AG08395 (cell line): ENCODE measurements at places on chromosomes 4 and X.

DNA sequence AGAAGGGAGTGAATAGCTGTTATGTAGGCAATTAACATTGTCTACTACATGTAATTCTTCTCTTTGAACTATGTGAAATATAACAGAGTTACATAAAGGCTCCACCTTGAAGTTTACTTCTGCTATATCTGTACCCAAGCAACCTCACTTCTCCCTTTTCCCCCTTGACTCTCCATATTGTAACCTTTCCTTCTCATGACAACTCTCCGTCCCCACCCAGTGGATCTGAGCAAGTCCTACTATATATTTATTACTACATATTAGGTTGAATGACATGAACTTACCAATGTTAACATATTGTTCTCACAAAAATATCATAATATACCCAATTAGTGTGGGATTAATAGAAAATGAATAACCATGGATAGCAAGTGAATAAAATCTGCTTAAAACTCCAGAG, 93.2 kb upstream of the ATP8A1 start:
- DNase-seq, result no peak

DNA sequence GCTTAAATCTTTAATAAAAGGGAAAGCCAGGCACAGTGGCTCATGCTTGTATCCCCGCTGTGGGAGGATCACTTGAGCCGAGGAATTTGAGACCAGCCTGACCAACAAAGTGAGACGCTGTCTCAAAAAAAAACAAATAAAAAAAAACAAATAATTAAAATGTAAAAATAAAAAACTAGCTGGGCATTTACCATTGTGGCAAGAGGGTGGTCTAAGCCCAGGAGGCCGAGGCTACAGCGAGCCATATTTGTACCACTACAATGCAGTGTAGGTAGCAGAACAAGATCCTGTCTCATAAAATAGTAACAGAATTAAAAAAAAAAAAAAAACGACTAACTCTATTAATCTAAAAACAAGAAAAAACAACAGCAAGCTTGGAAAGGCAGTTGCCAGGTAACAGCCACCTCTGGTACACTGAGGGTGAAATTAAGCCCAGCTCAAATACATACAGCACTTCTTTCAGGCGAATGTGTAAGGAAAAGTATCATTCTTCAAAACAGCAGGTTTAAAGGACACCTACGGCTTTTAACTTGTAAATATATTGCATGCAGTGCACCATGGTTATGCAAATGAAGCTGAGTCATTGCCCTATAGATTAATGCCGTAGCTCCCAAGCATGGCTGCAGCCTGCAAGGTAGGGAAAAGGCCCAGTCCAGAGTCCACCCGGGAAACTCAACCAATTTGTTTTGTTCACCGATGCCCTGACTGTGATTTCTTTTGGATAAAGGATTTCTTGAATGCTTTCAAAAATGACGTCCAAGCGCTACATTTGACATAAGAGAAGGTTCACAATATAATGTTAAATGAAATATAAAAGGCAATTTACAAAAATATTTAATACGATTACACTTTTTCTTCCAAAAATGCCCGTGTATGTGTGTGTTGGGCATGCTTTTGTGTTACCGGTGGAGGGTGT, 14.5 kb upstream of the TXLNG start:
- no peak for DNase-seq

GRCh38 chr4:169071747-169072146, 61.7 kb upstream of the CBR4 start:
- no peak for DNase-seq

DNA sequence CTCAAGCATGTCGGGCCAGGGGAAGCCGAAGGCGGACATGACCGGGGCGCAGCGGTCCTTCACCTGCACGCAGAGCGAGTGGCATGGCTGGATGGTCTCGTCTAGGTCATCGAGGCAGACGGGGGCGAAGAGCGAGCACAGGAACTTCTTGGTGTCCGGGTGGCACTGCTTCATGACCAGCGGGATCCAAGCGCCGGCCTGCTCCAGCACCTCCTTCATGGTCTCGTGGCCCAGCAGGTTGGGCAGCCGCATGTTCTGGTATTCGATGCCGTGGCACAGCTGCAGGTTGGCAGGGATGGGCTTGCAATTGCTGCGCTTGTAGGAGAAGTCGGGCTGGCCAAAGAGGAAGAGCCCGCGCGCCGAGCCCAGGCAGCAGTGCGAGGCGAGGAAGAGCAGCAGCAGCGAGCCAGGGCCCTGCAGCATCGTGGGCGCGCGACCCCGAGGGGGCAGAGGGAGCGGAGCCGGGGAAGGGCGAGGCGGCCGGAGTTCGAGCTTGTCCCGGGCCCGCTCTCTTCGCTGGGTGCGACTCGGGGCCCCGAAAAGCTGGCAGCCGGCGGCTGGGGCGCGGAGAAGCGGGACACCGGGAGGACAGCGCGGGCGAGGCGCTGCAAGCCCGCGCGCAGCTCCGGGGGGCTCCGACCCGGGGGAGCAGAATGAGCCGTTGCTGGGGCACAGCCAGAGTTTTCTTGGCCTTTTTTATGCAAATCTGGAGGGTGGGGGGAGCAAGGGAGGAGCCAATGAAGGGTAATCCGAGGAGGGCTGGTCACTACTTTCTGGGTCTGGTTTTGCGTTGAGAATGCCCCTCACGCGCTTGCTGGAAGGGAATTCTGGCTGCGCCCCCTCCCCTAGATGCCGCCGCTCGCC, at the start of gene SFRP2:
TSS of gene SFRP2 (minus strand) at position 671 of the 864 bp plus-strand sequence. CDS start at position 423, 248 bp downstream.
- no peak for DNase-seq

GRCh38 chrX:54230435-54231148, 47.5 kb upstream of the FAM120C start:
- DNase-seq, result no peak

GRCh38 chr4:185771711-185772390, 40.1 kb downstream of the SORBS2 start:
- peak; percentile 37 for DNase-seq

DNA sequence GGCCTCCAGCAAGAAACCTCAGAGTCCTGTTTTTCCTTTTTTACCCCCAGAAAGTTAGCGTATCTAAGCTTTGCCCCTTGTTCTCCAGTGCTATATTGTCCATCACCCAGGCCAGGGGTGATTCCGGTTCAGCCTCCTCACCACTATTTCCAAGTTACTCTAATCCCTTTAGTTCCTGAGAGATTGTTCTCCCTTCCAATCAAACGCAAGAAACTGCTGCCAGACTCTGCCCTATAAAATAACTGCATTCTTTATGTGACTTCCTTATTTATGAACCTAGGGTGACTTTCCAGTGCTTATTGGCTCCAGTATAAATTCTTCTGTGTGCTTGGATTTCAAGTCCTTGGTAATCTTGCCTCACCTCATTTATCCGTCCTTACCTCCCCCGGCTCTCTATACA, 65.7 kb downstream of the CLCN5 start:
- DNase-seq, result no peak

- no peak for DNase-seq
Measured at GRCh38 chrX:35499071-35499862, 298.9 kb upstream of the MAGEB16 start.

- no peak for DNase-seq
Measured at GRCh38 chr4:183288955-183289354, 31.1 kb downstream of the CLDN22 start.

- DNase-seq, result no peak
Measured at GRCh38 chr4:119785963-119786362, 157.4 kb upstream of the PDE5A start.

GRCh38 chr4:25870081-25870480, 7.3 kb upstream of the SEL1L3 start:
- no peak for DNase-seq

- DNase-seq, result no peak
Measured at GRCh38 chr4:159685340-159686092, 582.6 kb downstream of the RAPGEF2 start.

DNA sequence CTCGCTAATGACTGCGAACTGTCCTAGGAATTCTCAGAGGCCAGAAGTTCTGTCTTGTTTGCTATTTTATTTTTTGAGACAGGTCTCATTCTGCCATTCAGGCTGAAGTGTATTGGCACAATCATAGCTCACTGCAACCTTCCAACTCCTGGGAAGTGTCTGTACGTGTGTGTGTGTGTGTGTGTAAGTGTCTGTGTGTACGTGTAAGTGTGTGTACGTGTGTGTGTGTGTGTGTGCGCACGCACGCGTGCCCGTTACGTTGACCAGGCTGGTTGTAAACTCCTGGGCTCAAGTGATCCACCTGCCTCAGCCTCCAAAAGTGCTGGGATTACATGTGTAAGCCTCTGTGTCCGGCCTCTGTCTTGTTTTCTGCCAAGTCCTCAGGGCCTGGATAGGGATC, 10.4 kb upstream of the CDK16 start:
- no peak for DNase-seq

DNA sequence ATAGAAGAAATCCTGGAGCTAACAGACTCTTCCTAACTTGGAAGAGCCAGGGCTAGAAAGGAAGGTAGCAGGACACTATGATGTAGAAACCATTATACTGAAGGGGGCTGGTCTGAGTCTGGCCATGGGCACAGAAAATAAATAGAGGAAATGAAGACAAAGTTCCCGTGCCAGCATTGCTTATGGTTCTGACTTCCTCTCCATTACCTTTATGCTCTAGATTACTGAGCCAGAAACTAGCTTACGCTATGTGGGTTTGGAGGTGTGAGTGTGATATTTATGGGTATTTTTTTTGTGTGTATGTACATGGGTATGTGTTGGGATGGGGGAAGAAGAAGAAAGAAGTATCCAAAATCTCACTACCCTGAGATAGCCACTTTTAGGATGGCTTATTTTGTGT, 148.3 kb downstream of the GLUD2 start:
- DNase-seq, result no peak

GRCh38 chr4:37068580-37068979, 176.0 kb upstream of the NWD2 start:
- no peak for DNase-seq

GRCh38 chr4:6264225-6264540, 5.5 kb upstream of the WFS1 start:
- DNase-seq, result peak; percentile 40

DNA sequence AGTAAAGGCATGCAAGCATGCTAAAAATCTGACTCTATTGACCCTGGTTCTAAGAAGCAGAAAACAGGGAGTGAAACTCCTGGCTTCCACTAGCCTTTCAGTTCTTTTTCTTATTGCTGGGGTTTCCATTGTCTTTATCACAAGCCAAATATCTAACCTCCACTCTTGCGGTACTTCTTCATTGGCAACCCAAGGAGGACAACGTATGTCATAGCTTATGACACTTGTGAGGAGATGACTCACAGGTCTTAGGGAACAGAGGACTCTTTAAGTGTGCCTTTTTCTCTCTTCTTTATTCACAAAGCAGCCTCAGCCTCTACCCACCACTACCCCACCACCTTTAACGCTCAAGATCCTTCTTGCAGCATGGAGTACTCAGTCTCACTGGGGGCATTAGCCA, 124.2 kb downstream of the GUCY2F start:
- no peak for DNase-seq

DNA sequence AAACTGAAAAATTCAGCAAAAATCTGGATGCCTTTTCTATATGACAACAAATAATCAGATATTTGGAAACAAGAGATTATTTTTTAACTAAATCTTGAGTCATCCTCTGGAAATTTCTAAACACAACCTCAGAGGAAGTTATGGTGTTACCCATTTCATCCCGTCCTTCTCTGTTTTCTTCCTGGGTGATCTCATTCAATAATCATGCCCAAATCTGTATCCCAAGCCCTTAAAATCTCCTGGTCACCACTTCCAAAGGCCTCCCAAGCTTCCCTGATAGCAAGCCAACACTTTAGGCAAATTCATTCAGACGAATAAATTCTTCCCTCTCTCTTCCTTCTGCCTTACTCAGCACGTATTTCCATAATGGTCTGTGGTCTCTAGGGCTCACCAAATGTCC, 9.7 kb upstream of the SORCS2 start:
- no peak for DNase-seq

GRCh38 chr4:7971881-7972500, 32.3 kb upstream of the AFAP1 start:
- no peak for DNase-seq

GRCh38 chrX:153302796-153303195, 18.8 kb downstream of the PNMA6F start:
- DNase-seq, result no peak

DNA sequence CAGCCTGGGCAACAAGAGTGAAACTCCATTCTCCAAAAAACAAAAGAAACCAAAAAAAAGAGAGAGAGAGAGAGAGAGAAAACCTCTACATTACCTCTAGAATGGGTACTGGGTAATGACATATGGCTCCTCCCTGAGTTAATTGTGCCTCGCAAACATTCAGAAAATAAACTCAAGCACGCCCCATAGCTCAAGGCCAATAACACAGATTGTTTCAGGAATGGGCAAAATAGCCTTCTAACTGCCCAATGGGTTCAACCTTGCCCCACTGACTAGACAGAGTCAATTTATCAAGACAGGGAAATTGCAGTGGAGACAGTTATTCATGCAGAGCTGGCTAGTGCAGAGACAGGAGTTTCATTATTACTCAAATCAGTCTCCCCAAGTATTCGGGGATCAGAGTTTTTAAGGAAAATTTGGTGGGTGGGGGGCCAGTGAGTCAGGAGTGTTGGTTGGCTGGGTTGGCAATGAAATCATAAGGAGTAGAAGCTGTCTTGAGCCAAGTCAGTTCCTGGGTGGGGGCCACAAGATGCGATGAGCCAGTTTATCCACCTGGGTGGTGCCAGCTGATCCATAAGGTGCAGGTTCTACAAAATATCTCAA, 25.1 kb downstream of the NIPAL1 start:
- DNase-seq, result no peak

DNA sequence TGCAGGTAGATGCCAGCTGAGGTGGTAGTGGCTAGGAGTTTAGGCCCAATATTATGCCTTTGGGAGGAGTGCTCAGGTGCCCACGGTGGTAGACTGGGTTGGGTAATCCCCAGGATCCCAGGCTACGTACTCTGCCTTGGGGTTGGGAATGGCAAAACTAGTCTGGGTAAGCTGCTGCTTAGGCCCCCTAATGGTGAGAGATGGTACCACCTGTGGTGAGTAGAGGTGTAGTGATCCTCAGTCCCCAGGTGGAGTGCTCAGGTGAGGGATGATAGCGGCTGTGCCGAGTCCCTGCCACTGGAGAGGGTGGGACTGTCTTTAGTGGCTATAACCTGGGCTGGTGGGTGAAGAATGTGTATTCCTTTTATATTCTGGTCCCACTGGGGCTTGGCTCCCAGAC, 75.2 kb downstream of the IL1RAPL2 start:
- DNase-seq, result no peak

GRCh38 chr4:123503698-123504363, 107.2 kb downstream of the SPRY1 start:
- no peak for DNase-seq

DNA sequence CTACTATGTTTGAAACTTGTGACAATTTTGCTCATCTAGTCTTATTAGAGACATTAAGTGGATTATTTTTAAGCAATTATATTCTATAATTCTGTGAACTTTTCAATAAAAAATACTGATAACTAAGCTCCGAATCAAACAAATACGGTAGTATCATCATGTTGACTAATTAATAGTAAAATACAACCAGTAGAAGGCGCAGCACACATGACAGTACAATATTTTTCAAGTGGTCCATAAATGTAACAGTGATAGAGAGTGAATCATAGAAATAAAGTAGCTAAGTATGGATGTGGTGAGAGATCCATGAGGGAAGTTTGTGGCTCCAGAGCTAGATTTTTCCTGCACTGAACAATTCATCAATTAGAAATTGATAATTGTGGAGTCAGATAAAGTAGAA, 666.2 kb downstream of the KCTD8 start:
- no peak for DNase-seq

- DNase-seq, result no peak
Measured at GRCh38 chr4:13902146-13902545, 274.6 kb upstream of the BOD1L1 start.
